ENCODE measurements at places on chromosomes 5 and 9. TPM values are rescaled to one million over a fixed set of nuclear protein-coding genes. Genes with fewer than 3 reads are reported as not detected.

CYLC2 gene
- total RNA-seq = not detected

SCGB3A1 gene
- not detected for total RNA-seq

TMEM252 gene
- not detected for total RNA-seq

TEX48 gene
- total RNA-seq = not detected

ANKRD34B gene
- 0.10 TPM for total RNA-seq

ADAMTS2 gene
- not detected for total RNA-seq

DMAC1 gene
- 51.1 TPM for total RNA-seq
